ENCODE measurements at places on chromosomes 1 and 21. TPM values are rescaled to one million over a fixed set of nuclear protein-coding genes. Genes with fewer than 3 reads are reported as not detected.

The GSTM5 gene
- total RNA-seq, result not detected

- no peak for DNase-seq
These were observed 5.2 kb downstream of the TTLL10 start for GRCh38 chr1:1178794-1179331.

GRCh38 chr1:166859597-166859996, 16.5 kb downstream of the TADA1 start:
- DNase-seq, result peak; percentile 59

DNA sequence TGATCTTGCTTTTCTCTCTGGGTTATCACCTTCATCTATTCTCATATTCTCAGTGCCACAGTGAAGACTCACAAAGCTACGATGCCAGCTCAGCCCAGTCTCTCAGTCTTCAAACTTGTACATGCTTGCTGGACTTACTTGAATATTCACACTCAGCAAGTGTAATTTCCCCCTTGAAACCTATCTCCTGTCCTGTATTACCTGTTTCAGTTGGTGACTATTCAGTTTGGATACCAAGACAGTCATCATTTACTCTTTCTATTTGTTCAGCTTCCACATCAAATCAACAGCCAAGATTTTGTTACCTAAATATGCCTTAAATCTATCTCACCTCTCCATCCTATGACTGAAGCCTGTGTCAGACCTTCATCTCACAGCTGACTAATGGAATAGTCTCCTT, 209.7 kb downstream of the LRRC7 start:
- DNase-seq, result no peak

DNA sequence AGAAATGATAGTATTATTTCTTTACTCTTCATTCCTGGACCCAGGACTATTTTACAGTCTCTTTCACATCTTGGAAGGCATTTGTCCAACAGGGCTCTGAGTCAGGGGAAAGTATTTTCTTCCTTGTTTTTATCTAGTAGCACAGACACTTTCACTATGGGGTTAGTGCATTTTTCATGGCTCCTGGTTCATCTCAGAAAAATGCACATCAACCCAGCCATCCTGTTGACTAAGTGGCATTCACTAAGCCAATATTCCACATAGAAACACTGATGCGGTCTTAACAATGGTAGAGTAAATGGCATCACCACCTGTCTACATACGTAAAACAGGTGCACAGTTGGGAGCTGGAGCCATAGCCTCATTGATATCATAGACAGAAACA, 87.4 kb upstream of the C1orf21 start:
- no peak for DNase-seq

DNA sequence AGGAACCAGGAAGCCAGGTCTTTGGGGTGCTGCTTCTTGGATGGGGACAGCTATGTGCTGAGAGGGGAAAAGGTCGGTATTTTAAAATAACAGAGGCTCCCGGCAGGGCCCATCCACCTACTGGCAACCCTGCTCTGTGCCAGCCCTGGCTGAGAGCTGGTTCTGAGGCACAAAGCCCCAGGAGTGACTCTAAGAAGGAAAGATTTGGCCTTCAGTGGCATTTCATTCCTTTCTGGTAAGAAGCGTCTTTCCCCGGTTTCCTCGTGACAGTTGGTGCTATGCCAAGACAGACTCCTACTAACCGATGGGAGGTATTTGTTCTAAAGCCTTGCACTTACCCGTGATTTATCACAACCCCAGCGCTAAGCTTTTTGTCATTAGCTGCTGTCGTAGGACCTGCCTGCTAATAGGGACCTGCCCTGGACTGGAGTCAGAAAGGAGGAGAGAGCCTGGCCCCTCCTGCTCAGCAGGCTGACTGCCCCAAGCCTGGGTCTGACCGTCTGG, 123.1 kb upstream of the ADAR start:
- DNase-seq, result no peak

GRCh38 chr1:156711011-156711817, 5.8 kb upstream of the CRABP2 start:
- no peak for DNase-seq

DNA sequence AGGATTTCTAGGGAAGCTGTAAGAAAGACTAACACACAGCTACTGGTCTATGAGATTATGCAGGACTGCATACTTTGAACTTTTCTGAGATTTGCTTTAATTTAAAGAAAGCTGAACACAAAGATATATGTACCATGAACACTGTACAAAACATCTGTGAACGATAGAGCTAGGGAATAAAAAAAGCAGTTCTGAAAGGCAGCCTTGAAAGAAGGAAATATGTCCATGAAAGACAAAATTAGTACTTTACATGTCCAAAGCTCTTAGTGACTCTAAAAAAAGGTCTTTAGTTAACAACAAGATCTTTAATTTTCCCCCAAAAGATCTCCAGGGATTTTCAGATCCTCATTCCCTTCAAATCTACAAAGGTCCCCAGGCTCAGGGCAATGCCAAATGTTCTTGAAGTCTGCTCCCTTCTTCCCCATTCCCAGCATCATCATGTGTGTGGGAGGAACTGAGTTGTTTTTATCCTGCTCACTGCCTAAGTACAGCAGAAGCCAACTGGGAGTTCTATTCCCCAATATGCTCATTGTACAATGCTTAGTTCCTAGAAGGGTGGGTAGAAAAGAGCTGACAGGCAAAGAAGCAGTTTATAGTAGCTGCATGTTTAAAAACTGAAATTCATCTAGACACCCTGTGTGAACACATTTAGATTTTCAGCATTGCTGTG, 60.1 kb upstream of the PTCH2 start:
- DNase-seq, result no peak

DNA sequence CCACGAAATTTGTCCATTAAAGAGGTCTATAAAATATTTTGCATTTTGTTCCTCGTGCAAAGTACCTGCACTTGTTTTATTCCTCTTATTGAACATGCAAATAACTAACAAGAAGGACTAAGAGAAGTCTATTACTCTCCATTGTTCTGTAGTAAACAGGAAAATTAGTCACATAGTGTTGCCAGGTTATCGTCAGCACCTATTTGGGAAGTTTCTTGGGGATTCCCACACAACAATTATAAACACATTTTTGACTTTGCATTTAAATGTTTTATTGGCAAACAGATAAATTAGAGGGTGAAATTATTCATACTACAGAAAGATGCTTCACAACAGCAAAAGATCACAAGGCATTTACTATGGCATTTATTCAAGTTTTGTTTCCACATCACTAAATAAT, 174.5 kb downstream of the ZC3H11B start:
- DNase-seq, result no peak

DNA sequence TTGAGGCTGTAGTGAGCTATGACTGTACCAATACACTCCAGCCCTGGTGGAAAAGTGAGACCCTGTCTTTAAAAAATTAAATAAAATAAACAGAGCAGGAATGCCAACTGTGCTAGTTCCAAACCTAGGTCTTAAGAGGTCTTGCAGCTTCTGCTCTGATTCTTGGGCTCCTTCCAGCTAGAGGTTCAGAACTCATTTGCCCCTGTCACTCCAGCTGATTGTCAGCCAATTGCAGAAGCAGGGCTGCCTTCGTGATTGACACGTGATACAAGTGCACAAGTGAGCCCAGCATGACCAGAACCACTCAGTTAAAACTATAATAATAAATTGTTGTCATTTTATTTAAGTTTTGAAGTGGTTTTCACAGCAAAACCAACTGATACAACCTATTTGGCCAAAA, 298.4 kb downstream of the USP25 start:
- DNase-seq, result no peak

- DNase-seq, result no peak
These were observed 100.5 kb downstream of the GLIS1 start for GRCh38 chr1:53638360-53639035.

- no peak for DNase-seq
These were observed 28.9 kb upstream of the HPDL start for GRCh38 chr1:45297666-45298356.

All from Karpas-422 (cell line).